Ascending aorta (tissue), 2 donors: ENCODE measurements at places on chromosomes 5 and 9.
A peak's percentile ranks its signal among the peaks of the same experiment; 100 is the strongest.

GRCh38 chr5:78162253-78162862 lies 132.1 kb downstream of the AP3B1 start:
- H3K27me3 ChIP-seq, result no peaks in the 10 kb centered on the region
- DNase-seq, result no peak
- no peak overlapping the region for H3K27ac ChIP-seq
- no peaks in the 10 kb centered on the region for H3K4me1 ChIP-seq

DNA sequence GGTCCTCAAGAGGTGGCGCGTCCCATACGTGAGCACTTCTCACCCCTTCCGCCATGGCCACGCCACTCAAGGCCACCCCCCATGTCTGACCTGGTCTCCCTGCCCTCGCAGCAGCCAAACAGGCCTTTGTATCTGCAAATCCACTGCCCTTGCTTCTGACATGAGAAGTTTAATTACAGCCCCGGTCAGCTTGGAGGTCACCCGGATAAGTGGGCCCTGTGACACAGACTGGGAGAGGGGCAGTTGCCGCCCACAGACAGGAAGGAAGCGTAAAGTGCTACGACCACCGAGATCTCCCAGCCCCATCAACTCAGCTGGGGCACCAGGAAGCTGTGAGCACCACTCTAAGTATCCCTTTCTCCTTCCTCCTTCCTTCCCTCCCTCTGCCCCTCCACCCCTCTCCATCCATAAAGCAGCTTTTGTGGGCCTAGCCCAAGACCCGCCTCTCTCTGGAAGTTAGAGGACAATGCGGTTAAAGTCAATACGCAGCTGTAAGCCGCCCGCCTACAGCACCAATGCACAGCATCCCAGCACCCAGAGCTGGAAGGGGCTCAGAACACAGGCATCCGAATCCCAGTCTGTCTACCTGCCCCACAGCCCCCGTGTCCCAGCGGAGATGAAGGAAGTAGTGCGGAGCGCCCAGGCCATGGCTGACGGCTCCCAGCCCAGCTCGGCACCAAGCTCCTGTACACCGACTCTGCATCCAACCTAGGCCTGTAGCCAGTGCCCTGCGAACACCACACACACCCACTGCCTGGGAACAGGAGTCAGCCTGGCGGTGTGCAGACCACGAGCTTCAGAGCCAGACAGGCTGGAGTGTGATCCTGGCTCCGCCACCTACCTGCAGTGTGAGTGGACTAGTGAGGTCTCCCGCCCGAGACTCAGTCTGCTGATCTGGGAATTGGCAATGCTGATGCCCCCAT lies 44.8 kb upstream of the RNF130 start:
- DNase-seq, result no peak
- no peaks in the 10 kb centered on the region for H3K4me1 ChIP-seq
- H3K27ac ChIP-seq, result no peak overlapping the region
- H3K36me3 ChIP-seq, result no peaks in the 10 kb centered on the region
- no peak overlapping the region for H3K4me3 ChIP-seq
- H3K27me3 ChIP-seq, result no peaks in the 10 kb centered on the region

DNA sequence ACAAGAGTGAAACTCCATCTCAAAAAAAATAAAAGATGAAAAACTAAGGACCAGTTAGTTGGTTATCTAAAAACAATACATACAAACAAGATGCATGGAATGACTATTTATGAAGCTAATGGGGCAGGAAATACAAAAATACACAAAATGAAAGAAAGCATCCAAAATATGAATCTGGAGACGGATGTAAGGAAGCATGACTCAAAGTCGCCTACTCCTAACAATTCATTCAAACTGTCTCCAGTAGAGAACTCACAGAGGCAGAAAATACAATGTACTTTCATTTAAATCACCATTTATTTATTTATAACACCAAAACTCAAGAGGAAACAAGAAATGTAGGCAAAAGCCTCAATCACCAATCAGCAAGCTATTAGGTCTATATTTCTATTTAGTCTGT lies 68.4 kb downstream of the SCAI start:
- H3K27me3 ChIP-seq, result no peaks in the 10 kb centered on the region
- no peaks in the 10 kb centered on the region for H3K4me1 ChIP-seq
- DNase-seq, result no peak
- H3K36me3 ChIP-seq, result no peaks in the 10 kb centered on the region
- H3K27ac ChIP-seq, result no peak overlapping the region

DNA sequence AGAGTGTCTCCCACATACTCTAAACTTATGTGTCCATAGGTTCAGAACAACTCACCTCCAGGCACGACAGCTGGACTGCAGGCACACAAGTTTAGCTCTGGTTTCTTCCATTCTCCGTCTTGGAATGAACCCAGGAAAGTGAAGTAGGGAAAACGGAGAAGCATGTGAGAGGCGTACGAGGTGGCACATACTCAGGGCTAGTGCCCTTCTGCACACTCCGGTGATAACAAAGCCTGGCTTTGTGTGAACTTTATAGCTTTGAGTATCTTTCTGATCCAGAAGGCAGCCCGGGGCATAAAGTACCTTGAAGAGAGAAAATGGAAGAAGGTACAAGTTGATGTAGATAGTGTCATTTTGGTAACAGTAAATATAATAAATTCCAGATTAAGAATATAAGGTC lies 11.1 kb upstream of the HTR4 start:
- no peaks in the 10 kb centered on the region for H3K27me3 ChIP-seq
- no peaks in the 10 kb centered on the region for H3K4me1 ChIP-seq
- DNase-seq, result no peak
- no peak overlapping the region for H3K27ac ChIP-seq
- H3K4me3 ChIP-seq, result no peak overlapping the region

DNA sequence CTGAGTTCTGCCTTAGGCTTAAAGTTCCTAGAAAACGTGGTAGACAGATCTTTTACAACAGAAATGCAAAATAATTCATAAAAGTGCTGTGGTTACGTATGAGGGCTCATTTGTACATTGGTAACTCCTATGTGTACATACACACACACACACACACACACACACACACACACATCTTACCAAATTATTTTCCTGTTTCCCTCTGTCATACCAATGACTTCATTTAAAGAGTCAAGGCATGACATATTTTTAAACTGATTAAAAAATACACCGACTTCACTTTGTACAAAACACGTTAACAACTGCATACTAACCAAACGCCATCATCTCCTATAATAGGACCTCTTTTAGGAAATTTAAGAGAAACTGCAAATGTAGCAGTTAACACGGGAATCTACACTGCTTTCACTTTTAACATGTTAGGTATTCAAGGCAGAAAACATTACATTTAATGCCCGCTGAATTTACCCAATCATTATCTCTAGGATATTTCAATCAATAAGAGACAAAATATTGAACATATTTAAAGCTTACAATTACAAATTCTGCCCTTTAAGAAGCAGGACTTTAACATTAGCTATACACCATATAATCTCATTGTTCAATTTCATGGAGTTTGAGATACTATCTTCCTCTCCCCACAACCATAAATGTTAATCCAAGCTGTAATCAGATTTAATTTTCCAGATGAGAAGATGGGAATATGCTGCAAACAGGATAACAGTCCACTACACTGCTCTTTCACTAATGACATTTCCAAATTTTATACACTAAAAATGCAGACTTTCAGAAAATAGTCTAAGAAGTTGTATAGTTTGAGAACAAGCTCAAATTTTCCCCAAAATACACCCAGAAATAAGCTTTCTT lies 133.1 kb downstream of the DENND1A start:
- H3K27me3 ChIP-seq, result no peaks in the 10 kb centered on the region
- H3K4me3 ChIP-seq, result no peak overlapping the region
- no peaks in the 10 kb centered on the region for H3K4me1 ChIP-seq
- H3K36me3 ChIP-seq, result no peaks in the 10 kb centered on the region

DNA sequence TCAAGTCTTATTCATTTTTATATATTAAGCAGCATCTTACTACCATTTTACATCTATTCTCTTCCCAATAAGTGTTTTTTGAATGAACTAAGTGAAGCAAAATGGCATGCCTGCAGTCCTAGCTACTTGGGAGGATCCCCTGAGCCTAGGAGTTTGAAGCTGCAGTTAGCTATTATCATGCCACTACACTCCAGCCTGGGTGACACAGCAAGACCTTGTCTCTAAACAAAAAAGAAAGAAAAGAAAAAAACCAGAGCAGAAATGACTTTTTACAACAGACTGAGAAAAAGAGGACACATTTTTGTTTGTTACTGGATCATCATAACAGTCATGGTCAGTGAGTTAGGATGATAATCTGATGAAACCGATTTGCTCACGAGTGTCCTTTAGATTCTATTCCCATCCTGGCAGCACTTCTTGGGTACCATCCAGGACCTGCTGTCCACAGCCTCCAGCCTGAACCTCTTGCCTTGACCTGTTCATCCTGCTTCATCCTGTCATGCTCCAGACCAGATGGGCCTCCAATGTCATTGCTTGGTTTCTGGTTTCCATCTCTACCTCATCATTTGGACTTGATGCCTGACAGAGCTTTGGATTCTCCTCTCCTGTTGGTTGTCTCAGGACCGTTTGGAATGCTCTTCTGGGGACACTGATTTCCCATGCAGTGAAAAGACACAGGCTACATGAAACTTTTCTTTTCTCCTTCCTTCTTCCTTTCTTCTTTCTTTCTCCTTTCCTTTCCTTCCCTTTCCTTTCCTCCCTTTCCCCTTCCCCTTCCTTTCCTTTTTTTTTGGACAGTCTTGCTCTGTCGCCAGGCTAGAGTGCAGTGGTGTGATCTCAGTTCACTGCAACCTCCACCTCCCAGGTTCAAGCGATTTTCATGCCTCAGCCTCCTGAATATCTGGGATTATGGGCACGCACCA lies 50.1 kb upstream of the GLRX start:
- no peak overlapping the region for H3K27ac ChIP-seq
- no peaks in the 10 kb centered on the region for H3K36me3 ChIP-seq
- peaks cover 5% of the 10 kb centered on the region for H3K4me1 ChIP-seq
- H3K27me3 ChIP-seq, result no peaks in the 10 kb centered on the region
- no peak for DNase-seq

GRCh38 chr5:150081541-150082283 lies 4.6 kb downstream of the CSF1R start:
- H3K4me3 ChIP-seq, result no peak overlapping the region
- no peak overlapping the region for H3K27ac ChIP-seq
- no peaks in the 10 kb centered on the region for H3K36me3 ChIP-seq
- no peaks in the 10 kb centered on the region for H3K4me1 ChIP-seq
- no peaks in the 10 kb centered on the region for H3K27me3 ChIP-seq
- peak; percentile 77 for DNase-seq

GRCh38 chr9:79120533-79120932 lies 451.2 kb upstream of the TLE4 start:
- no peak overlapping the region for H3K27ac ChIP-seq
- no peaks in the 10 kb centered on the region for H3K27me3 ChIP-seq
- no peaks in the 10 kb centered on the region for H3K36me3 ChIP-seq
- H3K4me1 ChIP-seq, result no peaks in the 10 kb centered on the region
- H3K4me3 ChIP-seq, result no peak overlapping the region
- no peak for DNase-seq

DNA sequence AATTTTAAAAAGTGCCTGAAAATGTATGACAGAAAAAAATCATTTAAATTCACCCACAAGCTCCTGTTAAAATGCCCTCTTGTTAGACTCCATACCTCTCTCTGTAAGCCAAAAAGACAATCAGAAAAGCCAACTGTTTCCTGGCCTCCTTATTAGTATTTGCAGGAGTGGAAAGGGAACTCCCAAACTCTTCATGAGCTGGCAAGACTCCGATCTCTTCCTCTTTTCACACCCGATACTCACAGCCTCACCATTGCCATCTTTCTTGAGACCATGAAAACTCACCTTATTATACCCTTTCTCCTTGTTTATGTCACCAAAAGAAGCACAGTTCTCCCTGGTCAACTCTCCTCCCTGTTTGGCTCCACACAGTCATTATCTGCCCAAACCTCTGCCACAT lies 197.8 kb downstream of the DMAC1 start:
- H3K4me3 ChIP-seq, result no peak overlapping the region
- H3K4me1 ChIP-seq, result no peaks in the 10 kb centered on the region
- no peaks in the 10 kb centered on the region for H3K27me3 ChIP-seq

DNA sequence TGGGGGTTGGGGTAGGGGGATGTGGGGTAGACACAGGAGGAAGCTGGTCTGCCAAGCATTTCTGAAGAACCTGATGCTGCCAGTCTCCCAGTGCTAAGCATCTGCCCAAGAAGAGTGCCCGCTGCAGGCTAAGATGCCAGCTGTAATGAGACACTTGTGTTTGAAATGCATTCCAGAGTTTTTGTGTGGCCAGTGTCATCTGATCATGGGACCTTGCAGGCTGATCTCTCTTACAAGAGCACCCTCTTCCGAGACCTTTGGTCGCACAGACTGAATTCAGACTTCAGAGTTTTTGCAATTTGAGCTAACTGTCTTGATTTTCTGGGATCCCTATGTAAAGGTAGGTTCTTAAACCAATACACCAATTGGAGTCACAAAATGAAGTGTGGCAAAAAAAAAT lies 58.1 kb downstream of the DENND1A start:
- H3K4me3 ChIP-seq, result no peak overlapping the region
- no peak overlapping the region for H3K27ac ChIP-seq
- no peaks in the 10 kb centered on the region for H3K27me3 ChIP-seq
- no peak for DNase-seq
- no peaks in the 10 kb centered on the region for H3K4me1 ChIP-seq
- H3K36me3 ChIP-seq, result peaks cover 6% of the 10 kb centered on the region

GRCh38 chr5:6424110-6424659 lies 24.5 kb upstream of the UBE2QL1 start:
- no peak overlapping the region for H3K4me3 ChIP-seq
- no peak for DNase-seq
- no peaks in the 10 kb centered on the region for H3K27me3 ChIP-seq
- no peak overlapping the region for H3K27ac ChIP-seq
- H3K4me1 ChIP-seq, result no peaks in the 10 kb centered on the region

GRCh38 chr9:95286151-95286550 lies 31.4 kb downstream of the FANCC start:
- no peak overlapping the region for H3K4me3 ChIP-seq
- H3K36me3 ChIP-seq, result no peaks in the 10 kb centered on the region
- no peak overlapping the region for H3K27ac ChIP-seq
- no peak for DNase-seq
- H3K27me3 ChIP-seq, result no peaks in the 10 kb centered on the region

DNA sequence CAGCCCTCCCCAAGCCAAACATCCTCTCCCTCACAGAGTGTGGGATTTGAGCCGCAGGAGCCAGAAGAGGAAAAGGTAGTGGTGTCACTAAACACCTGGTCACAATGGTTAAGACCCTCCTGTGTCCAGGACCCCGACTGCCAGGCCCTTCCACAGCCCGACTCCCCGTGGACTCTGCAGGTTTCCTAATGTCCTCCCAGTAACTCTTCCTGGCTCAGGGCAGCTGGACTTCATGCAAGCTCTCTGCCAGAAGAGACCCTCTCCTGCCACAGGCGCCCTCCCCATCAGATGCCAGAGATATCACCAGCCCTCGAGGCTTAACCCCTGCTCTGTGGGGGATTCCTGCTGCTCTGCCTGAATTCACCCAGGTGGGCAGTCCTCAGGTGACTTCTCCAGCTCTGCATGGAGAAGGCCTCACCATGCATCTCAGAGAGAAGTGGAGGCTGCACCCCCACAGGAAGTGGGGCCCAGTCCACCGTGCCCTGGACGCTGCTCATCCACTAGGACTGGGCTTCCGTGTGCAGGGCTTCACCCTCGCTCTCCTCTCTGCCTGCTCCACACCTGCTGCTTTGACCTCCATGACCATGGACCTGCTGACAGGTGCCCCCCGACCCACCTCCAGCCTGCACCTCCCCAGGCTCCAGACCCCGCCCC lies 111.2 kb downstream of the ADAMTS2 start:
- H3K36me3 ChIP-seq, result no peaks in the 10 kb centered on the region
- H3K27me3 ChIP-seq, result no peaks in the 10 kb centered on the region

GRCh38 chr5:73960023-73960422 lies 334.0 kb downstream of the ARHGEF28 start:
- no peaks in the 10 kb centered on the region for H3K36me3 ChIP-seq
- no peak overlapping the region for H3K27ac ChIP-seq
- H3K4me3 ChIP-seq, result no peak overlapping the region
- H3K4me1 ChIP-seq, result no peaks in the 10 kb centered on the region
